ENCODE measurements at places on chromosomes 4 and X.

DNA sequence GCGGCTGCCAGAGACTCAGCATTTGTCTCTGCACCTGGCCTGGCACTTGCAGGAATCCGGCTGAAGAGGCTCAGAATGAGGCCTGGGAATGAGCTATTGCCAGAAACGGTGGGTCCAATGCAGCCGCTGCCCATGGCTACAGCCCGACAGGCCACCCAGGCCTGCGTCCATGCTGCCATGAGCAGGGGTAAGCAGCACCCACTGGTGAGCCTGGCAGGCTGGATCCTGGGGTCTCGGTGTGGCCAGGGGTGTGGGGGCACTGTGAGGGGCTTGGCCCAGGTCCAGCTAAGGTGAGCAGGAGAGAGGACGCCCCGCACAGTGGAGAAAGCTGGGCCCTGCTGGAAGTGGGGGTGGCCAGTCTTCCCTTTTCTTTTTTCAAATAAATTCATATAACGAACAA lies 60.3 kb upstream of the MXD4 start:
- no peak for DNase-seq

DNA sequence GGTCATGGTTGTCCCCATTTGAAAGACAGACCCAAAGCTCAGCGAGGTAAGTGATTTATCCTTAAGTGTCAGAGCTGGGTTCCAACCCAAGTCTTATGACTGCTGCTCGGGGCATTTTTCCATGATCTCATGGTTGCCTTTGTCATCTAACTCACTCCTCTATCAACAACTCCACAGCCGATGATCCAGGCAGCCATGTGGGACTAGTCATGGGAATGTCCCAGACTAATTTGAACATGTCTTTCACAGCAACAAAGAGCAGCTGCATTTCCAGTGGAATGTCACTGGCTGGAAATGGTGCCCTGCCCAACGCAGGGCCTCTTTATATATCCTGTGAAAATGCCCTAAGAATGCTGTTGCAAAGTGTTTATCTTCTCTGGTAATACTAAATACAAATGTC lies 284.8 kb upstream of the PPARGC1A start:
- peak; percentile 83 for DNase-seq

GRCh38 chr4:27835851-27836250 lies 975.2 kb downstream of the STIM2 start:
- DNase-seq: no peak

DNA sequence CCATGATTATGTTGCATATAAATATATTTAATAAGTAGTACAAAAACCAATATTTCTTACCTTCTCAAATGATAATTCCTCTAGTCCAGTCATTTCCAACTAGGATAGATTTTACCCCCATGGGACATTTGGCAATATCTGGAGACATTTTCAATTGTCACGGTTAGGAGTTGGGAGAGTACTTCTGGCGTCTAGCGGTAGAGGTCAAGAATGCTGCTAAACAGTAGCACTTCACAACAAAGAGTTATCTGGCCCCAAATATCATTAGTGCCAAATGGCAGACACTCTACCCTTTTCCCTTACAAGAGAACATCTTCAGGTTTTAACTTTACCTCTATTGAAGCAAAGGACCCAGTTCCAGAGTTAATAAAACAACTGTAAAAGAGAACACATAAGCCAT lies 168.1 kb downstream of the FAT4 start:
- peak; percentile 4 for DNase-seq

DNA sequence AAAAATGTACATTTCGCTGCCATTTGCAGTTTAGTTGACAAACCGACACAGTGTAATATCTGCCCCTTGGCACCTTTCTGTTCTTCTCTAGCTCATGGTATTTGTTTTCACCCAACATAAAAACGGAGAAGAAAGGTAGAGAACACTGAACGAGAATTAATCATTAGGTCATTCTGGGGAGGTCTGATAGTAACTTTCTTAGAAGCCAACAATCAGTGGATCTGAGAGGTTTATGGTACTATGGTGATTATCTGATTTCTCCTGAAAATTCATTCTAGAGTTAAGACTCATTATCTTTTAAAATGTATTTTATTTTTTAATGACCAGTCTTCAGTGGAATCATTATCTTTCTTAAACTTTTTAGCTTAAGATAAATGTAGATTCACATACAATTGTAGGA lies 8.5 kb downstream of the RAPGEF2 start:
- no peak for DNase-seq

DNA sequence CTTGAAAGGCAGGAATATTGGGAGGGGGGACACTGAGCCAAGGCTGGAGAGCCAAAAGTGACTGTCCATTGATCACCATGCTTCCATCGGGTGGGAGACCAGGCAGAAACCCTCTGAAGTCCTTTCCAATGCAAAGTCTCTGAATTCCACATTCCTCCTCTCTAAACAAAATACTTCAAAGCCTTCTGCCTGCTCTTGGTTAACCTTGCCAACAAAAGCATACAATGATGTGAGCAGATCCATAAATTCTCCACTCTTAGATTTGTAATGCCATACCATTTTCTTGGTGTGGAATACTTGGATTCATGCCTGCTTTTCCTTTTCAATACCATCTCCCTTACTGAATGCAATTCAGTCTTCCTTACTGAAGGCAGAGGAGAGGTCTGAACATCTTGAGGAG lies 74.1 kb upstream of the FAM9B start:
- DNase-seq: no peak

DNA sequence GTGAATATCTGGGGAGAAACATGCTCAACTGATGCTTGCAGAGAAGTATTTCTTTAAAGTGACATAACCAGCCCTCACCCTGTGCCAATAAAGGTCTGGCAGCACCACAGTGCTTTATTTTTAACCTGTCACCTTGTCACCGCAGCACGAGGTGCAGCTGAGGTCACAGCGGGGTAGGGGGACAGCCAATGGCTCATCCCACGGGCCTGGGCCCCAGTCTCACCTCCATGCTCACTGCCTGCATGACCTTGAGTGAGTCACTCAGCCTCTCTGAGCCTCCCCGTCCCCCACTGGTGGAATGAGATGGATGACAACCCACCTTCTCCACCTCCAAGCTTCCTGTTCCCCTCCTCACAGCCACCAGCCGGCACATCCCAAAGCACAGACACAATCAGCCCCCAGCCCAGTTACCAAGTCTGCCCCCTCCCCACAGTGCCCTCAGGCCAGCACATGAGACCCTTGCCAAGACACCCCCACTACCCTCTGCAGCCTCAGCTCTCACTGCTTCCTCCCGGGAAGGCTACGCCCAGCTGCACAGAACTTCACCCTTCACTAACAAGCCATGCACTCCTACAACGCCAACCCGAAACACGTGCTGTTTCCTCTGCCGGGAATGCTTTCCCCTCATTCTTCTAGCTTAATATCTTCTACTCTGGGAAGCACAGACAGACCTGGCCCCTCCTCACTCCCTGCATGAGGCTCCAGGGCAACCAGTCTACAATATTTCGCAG lies 24.9 kb upstream of the MAN2B2 start:
- DNase-seq: no peak

Data from epithelial cell of esophagus (primary cell).